A673 (cell line): ENCODE measurements at places on chromosomes 2 and 18. TPM values are rescaled to one million over a fixed set of nuclear protein-coding genes. Genes with fewer than 3 reads are reported as not detected.

DNA sequence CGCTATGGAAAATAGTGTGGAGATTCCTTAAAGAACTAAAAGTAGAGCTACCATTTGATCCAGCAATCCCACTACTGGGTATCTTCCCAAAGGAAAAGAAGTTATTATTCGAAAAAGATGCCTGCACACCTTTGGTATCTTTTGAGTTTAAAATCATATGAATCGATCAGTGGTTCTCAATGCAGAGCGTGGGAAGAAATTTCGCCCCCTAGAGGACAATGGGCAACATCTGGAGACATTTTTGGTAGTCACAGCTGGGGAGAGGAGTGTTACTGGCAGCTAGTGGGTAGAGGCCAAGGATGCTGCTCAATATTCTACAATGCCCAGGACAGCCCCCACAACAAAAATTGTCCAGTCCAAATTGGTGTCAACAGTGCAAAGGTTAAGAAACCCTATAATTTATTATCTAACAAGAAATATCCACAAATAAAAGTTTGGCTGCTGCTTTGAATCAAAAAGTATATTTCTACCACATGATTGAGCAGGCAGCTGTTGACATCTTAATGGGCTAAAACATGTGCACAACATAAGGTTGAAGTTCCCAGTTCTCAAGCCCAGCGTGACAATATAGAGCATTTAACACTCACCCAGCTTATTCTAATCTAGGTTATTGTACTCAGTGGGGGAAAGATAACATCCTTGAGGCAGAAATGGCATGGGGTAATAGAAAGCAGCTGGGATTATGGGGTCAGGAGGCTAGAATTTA, 425.7 kb downstream of the LRATD1 start:
- DNase-seq: peak; percentile 61
- no peak overlapping the region for H3K27ac ChIP-seq
- no peak overlapping the region for H3K4me3 ChIP-seq

Gene TMEM17
- 1.5 and 1.9 TPM in 2 replicates for total RNA-seq

Gene SP9
- total RNA-seq: 0.11 and 0.15 TPM in 2 replicates

DNA sequence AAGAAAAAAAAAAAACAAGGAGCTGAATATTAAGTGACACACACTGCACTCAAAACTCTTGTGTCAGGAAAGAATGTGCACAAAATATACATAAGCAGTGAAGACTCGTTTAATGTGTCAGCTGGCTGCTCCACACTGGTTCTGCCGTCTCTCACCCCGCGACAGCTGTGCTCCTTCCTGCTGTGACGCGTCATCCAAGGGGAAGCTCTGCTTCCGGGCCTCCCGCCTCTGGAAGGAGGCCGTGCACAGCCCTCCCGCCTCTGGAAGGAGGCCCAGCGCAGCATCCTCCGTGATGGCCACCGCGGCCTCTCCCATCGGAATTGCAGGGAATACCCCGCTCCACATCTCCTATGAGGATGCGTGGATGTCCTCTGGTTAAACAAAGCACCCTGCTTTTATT, 151.0 kb downstream of the HDAC4 start:
- peak overlapping the region; percentile 71 for H3K27ac ChIP-seq
- no peak overlapping the region for H3K4me3 ChIP-seq
- peak; percentile 96 for DNase-seq
- no peaks in the 10 kb centered on the region for H3K36me3 ChIP-seq
- H3K27me3 ChIP-seq: no peaks in the 10 kb centered on the region
- peaks cover 53% of the 10 kb centered on the region for H3K4me1 ChIP-seq

DNA sequence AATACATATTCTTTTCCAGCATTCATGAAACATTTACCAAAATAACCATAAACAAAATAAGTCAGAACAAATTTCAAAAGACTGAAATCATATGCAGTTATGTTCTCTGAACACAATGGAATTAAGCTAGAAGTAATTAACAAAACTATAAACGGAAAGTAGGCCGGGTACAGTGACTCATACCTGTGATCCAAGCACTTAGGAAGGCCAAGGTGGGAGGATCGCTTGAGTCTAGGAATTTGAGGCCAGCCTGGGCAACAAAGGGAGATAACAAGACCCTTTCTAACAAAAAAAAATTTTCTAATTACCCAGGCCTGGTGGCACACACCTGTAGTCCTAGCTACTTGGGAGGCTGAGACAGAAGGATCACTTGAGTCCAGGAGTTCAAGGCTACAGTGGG, 14.9 kb downstream of the ATAD2B start:
- no peak for DNase-seq
- no peak overlapping the region for H3K27ac ChIP-seq
- no peaks in the 10 kb centered on the region for H3K36me3 ChIP-seq
- no peaks in the 10 kb centered on the region for H3K27me3 ChIP-seq
- H3K4me1 ChIP-seq: peaks cover 14% of the 10 kb centered on the region
- H3K4me3 ChIP-seq: no peak overlapping the region

DNA sequence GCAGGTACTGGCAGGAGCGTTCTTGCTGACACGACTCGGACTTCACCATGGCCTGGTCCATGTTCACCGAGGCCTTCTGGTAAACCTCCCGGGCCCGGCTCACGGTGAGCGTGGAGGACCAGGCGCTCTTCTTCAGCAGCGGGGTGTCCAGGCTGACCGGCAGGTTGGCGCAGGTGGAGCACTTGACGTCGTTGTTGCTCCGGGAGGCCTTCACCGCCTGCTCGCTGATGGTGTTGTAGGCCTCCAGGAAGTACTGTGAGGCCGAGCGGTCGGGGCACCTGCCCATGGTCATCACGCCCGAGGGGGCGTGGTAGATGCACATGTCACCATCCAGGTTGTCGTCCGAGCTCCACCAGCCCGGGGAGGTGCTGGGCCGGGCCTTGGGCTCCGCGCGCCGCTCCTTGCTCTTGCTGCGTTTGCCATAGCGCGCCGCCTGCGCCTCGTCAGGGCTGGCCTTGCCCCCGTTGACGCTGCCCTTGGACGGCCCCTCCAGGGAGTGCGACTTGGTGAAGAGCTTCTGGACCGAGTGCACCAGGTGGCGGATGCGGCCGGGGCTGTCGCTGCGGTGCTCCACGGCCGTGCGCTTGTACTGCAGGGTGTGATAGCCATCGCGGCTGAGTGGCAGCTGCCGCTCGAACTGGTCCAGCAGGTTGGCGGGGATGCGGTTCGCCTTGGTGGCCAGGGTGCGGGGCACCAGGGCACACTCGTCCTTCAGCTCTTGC, 429.3 kb downstream of the TGIF1 start:
- H3K27ac ChIP-seq: no peak overlapping the region
- H3K4me1 ChIP-seq: peaks cover 48% of the 10 kb centered on the region
- no peak for DNase-seq
- no peaks in the 10 kb centered on the region for H3K36me3 ChIP-seq

GRCh38 chr2:187934692-187935091, 357.0 kb upstream of the GULP1 start:
- H3K27ac ChIP-seq: no peak overlapping the region
- no peaks in the 10 kb centered on the region for H3K36me3 ChIP-seq
- H3K27me3 ChIP-seq: no peaks in the 10 kb centered on the region

DNA sequence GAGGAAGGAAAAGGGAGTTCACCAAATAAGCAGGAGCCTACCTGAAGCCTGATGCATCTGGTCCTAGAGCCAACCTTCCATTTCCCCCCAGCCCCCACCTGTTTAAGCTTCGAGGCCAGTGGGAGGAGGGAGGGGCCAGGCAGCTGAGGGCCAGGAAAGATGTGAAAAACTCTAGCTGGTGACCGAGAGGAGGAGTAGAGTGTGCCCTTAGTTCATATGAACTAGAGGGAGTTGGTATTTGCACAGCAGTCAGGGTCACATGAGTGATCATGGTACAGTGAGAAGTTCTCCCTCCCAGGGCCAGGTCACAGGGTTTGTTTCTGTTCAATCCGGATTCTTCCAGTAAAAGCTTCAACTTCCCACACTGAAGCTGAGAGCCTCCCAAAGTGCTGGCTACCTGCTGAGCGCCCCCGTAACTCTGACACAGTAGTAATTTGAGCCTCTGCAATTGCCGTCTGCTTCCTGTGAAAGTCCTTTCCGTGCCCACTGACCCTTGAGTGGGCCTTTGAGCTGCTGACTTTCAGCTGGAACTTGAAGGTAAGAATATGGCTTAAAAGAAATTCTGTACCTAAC, at the start of gene SULT1C2:
Gene SULT1C2 (plus strand): TSS at position 362 of the 573 bp plus-strand sequence. CDS start 4,773 bp downstream, outside the sequence.
- no peaks in the 10 kb centered on the region for H3K4me1 ChIP-seq
- H3K36me3 ChIP-seq: no peaks in the 10 kb centered on the region
- no peaks in the 10 kb centered on the region for H3K27me3 ChIP-seq

DNA sequence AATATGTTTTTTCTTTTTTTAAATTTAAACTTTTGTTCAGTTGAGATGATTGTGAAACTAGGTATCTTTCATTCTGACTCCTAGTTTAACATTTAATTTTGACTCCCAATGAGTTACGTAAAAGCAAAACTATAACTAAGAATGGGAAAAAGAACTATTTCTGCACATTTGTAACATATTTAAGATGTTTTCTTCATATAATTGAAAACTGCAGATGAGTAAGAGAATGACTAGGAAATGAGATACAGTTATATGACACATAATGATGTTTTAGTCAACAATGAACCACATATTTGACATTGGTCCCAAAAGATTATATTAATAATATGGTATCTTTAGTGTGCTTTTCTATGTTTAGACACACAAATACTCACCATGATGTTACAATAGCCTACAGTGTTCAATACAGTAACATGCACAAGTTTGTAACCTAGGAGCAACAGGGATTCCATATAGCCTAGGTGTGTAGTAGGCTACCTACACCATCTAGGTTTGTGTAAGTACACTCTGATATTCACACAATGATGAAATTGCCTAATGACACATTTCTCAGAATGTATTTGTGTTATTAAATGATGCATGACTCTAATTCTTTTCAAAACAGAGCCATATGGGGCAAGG, 12.6 kb downstream of the ERMN start:
- H3K27me3 ChIP-seq: peaks cover 46% of the 10 kb centered on the region
- H3K4me3 ChIP-seq: no peak overlapping the region
- no peaks in the 10 kb centered on the region for H3K4me1 ChIP-seq
- H3K27ac ChIP-seq: no peak overlapping the region

DNA sequence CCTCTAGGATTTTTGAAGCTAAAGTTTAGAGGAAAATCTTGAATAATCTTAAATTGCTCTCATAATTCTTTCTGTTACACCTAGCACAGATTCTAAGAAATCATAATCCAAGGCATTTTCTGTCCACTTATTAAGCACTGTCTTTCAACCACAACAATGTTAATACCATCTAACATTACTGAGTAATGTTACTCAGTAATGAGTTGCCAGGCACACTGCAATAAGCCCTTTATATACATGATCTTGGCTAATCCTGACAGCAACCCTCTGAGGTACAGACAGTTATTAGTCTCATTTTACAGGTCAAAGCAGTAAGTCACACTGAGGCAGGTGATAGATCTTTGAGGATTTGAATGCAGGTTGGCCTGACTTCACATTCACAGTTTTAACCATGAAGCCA, 291.9 kb downstream of the ALK start:
- H3K27me3 ChIP-seq: no peaks in the 10 kb centered on the region
- H3K36me3 ChIP-seq: no peaks in the 10 kb centered on the region
- peaks cover 34% of the 10 kb centered on the region for H3K4me1 ChIP-seq
- no peak for DNase-seq
- H3K4me3 ChIP-seq: no peak overlapping the region

DNA sequence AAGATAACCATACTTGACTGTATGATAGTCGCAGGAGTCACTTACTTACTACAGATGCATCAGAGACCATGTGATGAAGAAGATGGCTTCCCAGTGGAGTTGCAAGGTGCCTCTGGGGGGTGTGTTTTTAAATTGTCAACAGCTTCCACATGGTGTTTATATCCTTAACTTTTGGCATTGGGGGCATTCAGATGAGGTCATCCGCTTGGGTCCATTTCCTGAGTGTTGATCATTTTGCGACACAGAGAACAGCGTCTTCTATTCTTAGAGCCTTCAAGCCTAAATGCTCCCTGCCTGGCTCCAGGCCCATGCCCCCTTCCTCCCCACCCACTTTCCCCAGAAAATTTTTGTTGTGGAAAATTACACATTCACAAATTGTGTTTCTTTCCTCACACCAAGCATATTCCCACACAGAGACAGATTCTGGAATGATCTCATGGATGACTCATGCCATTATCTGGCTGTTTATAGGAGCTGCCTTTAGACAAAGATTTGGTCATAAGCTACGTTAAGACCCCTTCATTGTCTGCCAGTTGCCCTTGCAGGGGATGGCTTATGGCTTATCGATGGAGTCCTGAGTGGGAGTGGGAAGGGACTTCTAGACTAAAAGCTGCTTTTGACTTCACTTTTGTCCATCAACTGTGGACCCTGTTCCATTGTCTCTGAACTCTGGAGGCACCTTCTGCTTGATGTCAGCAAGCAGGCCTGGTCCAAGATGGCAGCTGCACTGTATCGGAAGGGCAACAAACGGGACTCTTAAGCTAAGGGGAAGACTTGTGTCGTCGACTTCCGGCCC, 91.8 kb downstream of the CABLES1 start:
- DNase-seq: peak; percentile 56
- H3K27me3 ChIP-seq: no peaks in the 10 kb centered on the region
- H3K27ac ChIP-seq: peak overlapping the region; percentile 4
- H3K4me1 ChIP-seq: peaks cover 47% of the 10 kb centered on the region
- no peaks in the 10 kb centered on the region for H3K36me3 ChIP-seq

GRCh38 chr18:43651057-43651456, 373.8 kb upstream of the SYT4 start:
- H3K27ac ChIP-seq: peak overlapping the region; percentile 56
- no peaks in the 10 kb centered on the region for H3K36me3 ChIP-seq
- H3K4me1 ChIP-seq: peaks cover 10% of the 10 kb centered on the region
- DNase-seq: peak; percentile 62

Gene TTC39C
- total RNA-seq: 20.7 and 24.0 TPM in 2 replicates

Gene ALPI
- total RNA-seq: not detected in 2 replicates

- H3K27ac ChIP-seq: no peak overlapping the region
- peaks cover 30% of the 10 kb centered on the region for H3K4me1 ChIP-seq
- no peak for DNase-seq
Measured at GRCh38 chr2:143955401-143956065, 564.4 kb downstream of the ZEB2 start.

GRCh38 chr2:151670846-151671597, 63.3 kb downstream of the NEB start:
- no peak for DNase-seq
- H3K27me3 ChIP-seq: no peaks in the 10 kb centered on the region
- no peaks in the 10 kb centered on the region for H3K36me3 ChIP-seq
- H3K4me1 ChIP-seq: peaks cover 8% of the 10 kb centered on the region
- no peak overlapping the region for H3K27ac ChIP-seq

DNA sequence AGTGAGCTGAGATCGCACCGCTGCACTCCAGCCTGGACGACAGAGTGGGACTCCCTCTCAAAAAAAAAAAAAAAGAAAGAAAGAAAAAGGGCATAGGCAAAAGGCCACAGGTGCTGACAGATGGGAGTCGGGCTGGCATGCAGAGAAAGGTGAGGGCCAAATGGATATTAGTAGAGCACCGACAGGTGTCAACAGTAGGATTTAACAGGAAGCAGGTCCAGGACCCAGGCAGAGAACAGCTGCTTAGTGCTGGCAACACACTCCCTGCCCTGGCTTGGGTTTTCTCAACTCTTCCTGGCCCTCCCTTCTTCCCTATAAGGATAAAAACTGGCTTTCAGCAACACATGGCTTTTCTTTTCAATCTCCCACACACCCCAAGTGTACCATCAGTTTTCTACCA, 84.9 kb downstream of the MRO start:
- H3K4me1 ChIP-seq: no peaks in the 10 kb centered on the region
- no peak for DNase-seq
- no peaks in the 10 kb centered on the region for H3K27me3 ChIP-seq
- no peak overlapping the region for H3K4me3 ChIP-seq
- no peak overlapping the region for H3K27ac ChIP-seq
